ENCODE measurements at places on chromosomes 16 and 17. TPM values are rescaled to one million over a fixed set of nuclear protein-coding genes. Genes with fewer than 3 reads are reported as not detected.
A peak's percentile ranks its signal among the peaks of the same experiment; 100 is the strongest.

The CAVIN1 gene
- 0.11 TPM for total RNA-seq

- no peak for DNase-seq
Observed at GRCh38 chr16:64982581-64982980, 139.3 kb downstream of the CDH11 start.

GRCh38 chr16:83951544-83951943, 1.5 kb upstream of the OSGIN1 start:
- no peak for DNase-seq

- no peak for DNase-seq
Observed at GRCh38 chr17:19541445-19541844, 7.8 kb downstream of the SLC47A1 start.

- DNase-seq, result no peak
Observed at GRCh38 chr16:11130978-11131665, 124.9 kb downstream of the SOCS1 start.

DNA sequence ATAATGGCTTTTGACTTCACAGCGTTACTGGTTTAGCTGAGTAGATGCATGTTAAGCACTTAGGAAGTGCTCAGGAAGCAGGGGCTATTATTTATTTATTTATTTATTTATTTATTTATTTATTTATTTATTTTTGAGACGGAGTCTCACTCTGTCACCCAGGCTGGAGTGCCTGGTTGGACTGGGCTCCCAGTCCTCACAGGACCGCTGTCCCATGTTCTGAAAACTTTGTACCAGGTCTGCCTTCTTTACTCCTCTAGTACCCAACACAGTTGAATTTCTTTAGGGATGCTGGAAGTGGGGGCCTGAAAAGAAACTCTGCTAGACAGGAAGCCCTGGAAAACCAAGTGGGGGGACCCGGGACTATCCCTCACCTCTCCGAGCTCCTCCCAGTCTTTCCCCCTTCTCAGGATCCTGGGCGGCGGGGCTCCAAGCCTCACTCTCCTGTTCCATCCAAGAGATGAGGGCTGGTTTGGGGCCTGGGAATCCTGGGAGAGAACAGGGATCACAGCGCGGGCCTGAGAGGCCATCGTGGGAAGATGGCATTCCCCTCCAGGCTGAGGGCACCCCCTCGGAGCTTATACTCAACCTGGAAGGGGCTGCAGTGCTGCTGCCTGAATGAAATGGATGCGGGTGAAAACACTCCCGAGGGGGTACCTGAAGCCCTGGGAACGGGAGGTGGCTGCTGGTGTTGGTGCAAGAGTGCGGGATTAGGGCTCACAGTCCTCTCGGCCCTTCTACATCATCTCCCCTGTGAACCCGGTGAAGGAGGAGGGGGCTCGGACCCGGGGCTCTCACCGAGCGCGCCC, 674 bp downstream of the ZNF688 start:
- no peak for DNase-seq

GRCh38 chr16:2717383-2718263, 2.4 kb downstream of the PRSS27 start:
- no peak for DNase-seq

DNA sequence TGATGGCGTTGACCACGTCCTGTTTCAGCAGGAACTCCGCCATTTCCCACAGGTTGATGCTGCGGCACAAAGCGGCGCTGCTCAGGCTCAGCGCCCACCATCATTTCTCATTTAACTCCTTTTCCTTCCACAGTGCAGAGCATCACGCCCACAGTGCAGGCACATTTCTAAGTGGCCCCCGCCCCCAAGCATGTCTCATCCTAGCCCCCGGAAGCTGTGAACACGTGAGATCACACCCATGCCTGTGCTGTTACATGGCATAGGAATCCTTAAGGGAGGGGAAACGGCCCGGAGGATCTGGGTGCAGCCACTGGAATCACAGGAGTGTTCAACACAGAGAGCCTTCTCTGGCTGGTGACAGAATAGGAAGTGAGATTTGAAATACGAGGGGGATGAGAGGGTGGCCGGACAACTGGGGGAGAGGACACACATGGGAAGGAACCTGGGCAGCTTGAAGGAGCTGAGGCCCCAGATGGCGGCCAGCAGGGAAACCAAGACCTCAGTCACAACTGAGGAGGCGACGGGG, 4.7 kb downstream of the NAGPA start:
- no peak for DNase-seq

DNA sequence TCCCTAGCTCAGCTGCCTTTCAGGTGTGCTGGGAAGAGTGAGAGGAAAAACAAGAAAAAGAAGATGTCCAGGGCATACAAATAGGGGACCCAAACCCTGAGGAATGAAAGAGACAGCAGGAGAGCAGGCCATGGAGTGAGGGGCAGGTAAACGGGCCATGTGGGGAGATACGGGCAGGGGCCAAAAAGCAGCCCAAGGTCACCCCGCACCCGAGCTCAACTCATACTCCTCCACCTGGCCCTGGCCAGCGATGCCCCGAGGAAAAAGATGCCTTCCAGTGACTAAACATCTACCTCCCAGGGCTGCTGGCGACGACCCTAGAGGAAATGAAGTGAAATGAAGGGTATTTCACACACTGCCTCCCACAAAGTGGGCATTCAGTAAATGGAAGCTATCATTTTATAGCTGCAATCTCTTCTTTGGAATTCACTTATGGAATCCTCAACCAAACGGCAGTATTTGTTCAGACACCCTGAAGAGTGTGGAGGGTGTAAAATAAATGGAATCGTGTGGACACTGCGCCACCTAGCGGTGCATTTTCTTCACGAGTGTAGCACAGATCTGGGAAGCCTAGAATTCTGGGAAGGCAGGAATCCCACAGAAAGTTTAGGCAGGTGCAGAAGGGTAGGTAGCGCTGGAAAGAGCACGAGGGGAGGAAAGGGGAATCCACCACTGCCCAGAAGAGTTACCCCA, 14.9 kb downstream of the ELAC2 start:
- DNase-seq, result peak; percentile 56

GRCh38 chr17:9768381-9768934, 22.9 kb downstream of the DHRS7C start:
- DNase-seq, result no peak
